ENCODE measurements at places on chromosomes 13 and 19. TPM values are rescaled to one million over a fixed set of nuclear protein-coding genes. Genes with fewer than 3 reads are reported as not detected.

- DNase-seq: peak; percentile 81
Measured at GRCh38 chr19:15815306-15815705, at the start of gene OR10H1. Gene OR10H1, minus strand, starts transcription at chr19:15815664. Its CDS starts 7,627 bp downstream, at chr19:15808037.

ZNF555 gene
- 1.2 TPM for total RNA-seq

GRCh38 chr19:1474011-1474764 lies 4.8 kb downstream of the C19orf25 start:
- DNase-seq: no peak

TNPO2 gene
- 67.4 TPM for total RNA-seq

KLK12 gene
- total RNA-seq: not detected

- DNase-seq: no peak
Measured at GRCh38 chr19:4136680-4137088, 12.8 kb upstream of the MAP2K2 start.

UQCR11 gene
- 275 TPM for total RNA-seq

Measured in PC-9 (cell line).